ENCODE measurements at places on chromosomes 16 and 17. TPM values are rescaled to one million over a fixed set of nuclear protein-coding genes. Genes with fewer than 3 reads are reported as not detected.

GRCh38 chr17:78022425-78022824 lies 63.9 kb downstream of the TNRC6C start:
- DNase-seq: no peak

- DNase-seq: no peak
These were observed 4.2 kb upstream of the ARL2BP start for GRCh38 chr16:57240851-57241250.

DNA sequence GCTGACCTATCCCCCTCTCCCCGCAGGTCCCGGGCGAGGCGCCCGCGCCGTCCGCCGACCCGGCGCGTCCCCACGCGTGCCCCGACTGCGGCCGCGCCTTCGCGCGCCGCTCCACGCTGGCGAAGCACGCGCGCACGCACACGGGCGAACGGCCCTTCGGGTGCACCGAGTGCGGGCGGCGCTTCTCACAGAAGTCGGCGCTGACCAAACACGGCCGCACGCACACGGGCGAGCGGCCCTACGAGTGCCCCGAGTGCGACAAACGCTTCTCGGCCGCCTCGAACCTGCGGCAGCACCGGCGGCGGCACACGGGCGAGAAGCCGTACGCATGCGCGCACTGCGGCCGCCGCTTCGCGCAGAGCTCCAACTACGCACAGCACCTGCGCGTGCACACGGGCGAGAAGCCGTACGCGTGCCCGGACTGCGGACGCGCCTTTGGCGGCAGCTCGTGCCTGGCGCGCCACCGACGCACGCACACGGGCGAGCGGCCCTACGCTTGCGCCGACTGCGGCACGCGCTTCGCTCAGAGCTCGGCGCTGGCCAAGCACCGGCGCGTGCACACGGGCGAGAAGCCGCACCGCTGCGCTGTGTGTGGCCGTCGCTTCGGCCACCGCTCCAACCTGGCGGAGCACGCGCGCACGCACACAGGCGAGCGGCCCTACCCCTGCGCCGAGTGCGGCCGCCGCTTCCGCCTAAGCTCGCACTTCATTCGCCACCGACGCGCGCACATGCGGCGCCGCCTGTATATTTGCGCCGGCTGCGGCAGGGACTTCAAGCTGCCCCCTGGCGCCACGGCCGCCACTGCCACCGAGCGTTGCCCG lies 10.3 kb downstream of the ZNF771 start:
- DNase-seq: peak; percentile 96

DNA sequence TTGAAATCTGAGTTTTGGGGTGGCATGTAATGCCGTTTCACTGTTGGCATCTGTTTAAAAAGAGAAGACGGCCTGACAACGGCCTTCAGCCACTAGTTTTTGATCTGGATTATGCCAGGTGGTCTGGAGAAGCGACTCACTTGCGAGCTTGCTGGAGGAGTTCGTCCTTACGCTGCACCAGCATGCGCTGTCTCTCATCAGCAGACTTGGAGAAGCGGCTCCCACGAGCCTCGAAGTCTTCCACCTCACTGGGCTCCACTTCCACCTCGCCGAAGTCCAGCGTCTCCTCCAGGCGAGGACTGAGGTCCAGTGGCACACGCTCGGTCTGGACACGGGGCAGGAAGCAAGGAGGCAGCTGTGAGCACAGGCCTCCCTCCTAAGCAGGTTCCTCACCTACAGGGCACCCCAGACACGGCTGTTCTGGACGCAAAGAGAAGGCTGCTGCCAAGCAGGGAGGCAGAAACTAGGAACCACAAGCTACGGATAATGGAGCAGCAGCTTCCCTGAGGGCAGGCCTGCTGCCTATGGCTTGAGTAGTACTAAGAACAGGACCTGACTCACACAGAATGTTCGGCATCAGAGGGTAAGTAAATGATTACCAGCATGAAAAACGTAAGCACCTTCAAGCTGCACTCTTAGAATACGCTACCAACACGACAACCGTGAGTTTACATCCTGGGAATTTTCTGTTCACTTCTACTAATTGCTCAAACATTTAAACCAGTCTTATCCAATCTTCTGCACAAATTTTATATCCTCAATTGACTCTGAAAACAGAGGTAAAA lies 61.4 kb downstream of the AMFR start:
- peak; percentile 39 for DNase-seq

DNA sequence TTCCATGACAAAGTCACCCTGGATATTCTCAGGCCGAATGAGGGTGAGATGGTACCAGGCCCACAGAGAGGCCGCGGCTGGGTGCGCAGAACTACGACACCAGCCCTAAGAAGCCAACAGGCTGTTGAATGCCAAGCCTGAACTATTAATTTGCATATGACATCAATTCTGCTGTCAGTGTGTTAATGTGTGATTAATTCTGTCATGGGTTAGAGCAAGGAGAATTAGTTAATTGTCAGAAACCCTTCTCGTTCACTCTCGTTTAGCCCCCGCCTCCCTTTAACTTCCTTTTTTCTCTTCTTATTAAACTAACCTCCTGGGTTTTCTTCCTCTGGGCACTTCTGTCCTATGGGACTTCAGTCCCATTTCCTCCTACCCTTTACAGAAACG lies 123.4 kb downstream of the ZFHX3 start:
- DNase-seq: no peak

DNA sequence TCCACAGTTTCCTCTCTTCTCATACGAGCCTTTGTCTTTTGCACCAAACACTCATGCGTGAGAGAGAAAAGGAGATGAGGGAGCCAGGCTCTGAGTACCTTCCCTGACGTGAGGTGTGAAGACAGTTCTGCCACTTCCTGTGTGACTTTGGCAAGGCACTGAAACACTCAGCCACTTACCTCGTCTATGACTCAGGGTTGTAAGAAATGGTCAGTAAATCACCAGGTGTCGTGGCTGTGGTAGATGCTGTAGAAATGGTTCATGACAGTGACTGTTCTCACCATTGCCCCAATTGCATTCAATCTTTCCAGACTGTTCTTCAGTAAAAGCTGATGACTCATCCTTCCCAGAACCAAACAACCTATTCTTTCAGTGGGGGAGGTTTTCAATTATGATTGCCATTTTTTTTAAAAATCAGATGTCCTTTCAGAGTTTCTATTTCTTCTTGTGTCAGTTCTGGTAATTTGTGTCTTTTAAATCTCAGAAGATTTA lies 49.2 kb upstream of the CBFA2T3 start:
- peak; percentile 7 for DNase-seq

GRCh38 chr17:53629188-53629587 lies 193.5 kb upstream of the KIF2B start:
- no peak for DNase-seq

DNA sequence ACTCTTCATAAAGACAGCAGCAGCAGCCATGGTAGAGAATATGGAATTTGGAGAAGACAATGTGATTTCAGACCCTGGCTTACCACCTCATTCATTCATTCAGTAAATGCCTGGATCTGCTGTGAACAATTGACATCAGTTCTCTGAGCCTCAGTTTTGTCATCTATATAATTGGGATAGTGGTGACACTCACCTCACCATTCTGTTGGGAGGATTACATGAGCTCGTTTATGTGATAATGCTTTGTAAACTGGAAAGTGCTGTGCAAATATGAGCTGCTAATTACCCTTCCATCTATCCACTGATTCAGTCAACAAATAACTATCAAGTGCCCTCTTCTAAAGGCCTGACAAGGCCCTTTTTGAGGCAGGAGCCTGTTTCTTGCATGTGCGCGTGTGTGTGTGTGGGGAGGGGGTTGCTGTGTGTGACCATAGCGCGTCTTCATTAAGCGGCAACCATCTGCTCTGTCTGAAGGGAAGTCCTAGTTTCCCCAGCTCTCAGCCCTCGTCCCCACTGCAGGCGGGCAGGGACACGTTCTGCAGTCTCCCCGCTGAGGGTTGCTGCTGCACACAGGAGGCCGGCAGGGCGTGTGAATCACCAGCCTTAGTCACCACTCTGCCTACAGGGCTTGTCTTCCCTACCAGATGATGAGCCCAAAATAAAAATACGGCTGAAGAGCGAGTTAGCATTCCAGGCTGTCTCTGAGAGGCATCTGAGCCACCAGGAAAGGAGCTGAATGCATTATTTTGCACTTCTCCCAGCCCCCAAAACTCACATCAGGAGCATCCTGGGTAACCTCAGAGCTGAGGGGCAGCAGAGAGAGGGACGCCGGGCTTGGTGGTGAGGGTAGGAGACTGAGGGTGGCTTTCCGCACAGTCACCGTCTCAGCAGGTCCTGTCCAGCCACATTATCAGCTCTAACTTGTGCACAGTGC lies 19.9 kb downstream of the ARL4D start:
- peak; percentile 75 for DNase-seq

DNA sequence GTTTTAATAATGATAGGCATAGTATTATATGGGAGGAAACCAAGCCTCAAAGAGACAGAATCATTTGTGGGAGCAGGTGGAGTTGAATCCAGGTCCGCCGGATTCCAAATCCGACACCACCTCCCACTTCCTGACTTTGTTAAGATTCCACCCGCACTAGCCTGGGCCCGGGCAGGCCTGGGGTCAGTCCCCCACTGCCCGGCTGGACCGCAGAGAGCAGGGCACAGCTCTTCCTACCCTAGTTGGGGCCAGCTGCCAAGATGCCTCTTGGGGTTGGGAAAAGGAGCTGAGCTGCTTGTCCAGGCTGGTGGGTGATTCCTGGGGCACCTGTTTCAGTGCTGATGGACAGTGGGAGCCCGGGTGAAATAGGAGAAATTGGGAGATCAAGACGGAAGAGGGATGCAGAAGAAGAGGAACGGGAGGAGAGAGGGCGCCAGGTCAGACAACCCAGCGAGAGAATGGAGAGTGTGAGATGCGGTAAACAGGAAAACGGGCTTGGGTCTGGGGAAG lies 53.9 kb downstream of the OR1D5 start:
- DNase-seq: no peak

GRCh38 chr16:77459534-77460254 lies 24.9 kb upstream of the ADAMTS18 start:
- no peak for DNase-seq

DNA sequence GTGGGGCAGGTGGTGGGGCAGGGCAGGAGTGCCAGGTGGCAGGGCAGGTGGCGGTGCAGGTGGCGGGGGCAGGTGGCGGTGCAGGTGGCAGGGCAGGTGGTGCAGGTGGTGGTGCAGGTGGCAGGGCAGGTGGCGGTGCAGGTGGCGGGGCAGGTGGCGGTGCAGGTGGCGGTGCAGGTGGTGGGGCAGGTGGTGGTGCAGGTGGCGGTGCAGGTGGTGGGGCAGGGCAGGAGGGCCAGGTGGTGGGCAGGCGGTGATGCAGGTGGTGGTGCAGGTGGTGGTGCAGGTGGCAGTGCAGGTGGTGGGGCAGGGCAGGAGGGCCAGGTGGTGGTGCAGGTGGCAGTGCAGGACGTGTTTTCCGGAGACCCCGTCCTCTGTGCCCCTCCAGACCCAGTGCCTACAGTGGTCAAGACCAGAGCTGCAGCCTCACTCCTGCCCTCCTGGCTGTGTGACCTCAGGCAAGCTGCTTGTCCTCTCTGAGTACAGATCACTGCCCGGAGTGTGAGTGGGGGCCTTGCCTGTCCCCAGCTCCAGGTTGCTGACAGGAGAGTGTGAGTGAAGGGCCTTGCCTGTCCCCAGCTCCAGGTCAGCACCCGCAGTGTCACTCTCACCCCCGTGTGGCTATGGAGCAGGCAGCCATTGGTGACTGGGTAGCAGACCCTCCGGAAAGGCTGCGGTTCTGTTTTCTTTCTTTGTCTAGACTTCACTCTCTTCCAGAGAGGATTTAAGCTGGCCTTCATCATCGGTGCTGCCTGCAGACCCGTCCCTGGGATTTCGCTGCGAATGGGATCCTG lies 16.1 kb upstream of the NPTX1 start:
- no peak for DNase-seq

DNA sequence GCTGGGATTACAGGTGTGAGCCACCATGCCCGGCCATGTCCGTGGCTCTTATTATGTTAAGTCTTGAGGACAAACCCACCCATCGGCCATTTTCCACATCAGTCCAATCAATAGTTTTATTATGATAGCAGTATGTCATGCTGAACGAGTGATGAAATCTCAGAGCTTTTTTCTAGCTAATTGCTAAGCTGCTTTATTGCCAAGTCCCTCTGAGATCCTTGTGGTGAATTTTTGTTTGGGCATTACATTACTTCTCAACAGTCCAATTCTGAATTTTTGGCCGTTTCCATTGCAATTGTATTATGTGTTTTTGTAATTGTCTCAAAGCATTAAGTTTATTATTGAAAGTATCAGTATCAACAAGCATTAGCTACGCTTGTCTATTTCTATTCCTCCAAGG lies 10.9 kb downstream of the RNF112 start:
- no peak for DNase-seq

- DNase-seq: no peak
These were observed 49.4 kb downstream of the ZZEF1 start for GRCh38 chr17:4093456-4093855.

GRCh38 chr17:3892095-3892998 lies 506 bp downstream of the CAMKK1 start:
- DNase-seq: peak; percentile 92

GRCh38 chr17:74430706-74431567 lies 951 bp upstream of the GPRC5C start:
- peak; percentile 92 for DNase-seq

- peak; percentile 98 for DNase-seq
These were observed 20.2 kb downstream of the NGFR start for GRCh38 chr17:49515196-49515770.

DNA sequence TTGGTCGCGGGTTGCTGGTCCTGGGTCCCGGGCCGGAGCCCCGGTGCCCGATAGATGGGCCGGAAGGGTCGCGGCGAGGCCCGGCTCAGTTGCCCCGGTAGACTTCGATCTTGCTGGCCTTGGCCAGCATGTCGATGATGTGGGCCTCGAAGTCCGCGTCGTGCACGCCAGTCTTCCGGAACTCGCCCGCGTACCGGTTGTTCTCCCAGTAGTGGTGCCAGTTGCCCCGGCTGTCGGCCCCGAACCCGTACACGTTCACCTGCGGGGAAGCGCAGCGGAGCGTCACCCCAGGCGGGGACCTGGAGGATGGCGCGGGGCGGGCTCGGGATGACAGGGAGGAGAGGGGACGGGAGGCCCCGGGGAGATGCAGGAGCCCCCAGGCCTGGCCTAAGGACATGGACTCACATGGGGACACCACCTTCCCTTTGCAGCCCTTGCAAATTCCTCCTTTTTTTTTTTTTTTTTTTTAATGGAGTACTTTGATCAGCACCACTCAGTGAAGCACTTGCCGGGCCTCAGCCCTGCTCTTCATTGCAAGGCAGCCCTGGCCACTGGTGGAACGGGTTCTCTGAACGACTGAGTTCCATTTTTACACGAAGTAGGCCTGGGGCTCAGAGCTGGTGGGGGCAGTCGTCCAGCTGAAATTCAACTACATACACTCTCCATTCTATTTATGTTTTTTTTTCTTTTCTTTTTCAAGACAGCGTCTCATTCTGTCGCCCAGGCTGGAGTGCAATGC lies 35.1 kb downstream of the DDX19A start:
- no peak for DNase-seq

IFT20 gene
- total RNA-seq: 22.0 TPM

CASKIN1 gene
- total RNA-seq: 14.4 TPM

CIBAR2 gene
- total RNA-seq: not detected

GUCY2D gene
- total RNA-seq: 0.23 TPM

FOXK2 gene
- total RNA-seq: 39.0 TPM

DYNC1LI2 gene
- total RNA-seq: 73.1 TPM

CNTD1 gene
- total RNA-seq: 0.53 TPM

SCNN1G gene
- not detected for total RNA-seq

ESRP2 gene
- 0.38 TPM for total RNA-seq

Data from right cardiac atrium (tissue), 5 donors.